Mesenteric fat pad (tissue), 1 donor: ENCODE measurements at places on chromosomes 2 and 18.

- DNase-seq: no peak
Observed at GRCh38 chr18:7038330-7038851, 79.2 kb downstream of the LAMA1 start.

- DNase-seq: no peak
Observed at GRCh38 chr18:3152294-3152693, 67.5 kb downstream of the MYOM1 start.

- no peak for DNase-seq
Observed at GRCh38 chr2:149994057-149994728, 406.6 kb upstream of the MMADHC start.

- DNase-seq: no peak
Observed at GRCh38 chr2:80256782-80257167, 47.8 kb downstream of the LRRTM1 start.

DNA sequence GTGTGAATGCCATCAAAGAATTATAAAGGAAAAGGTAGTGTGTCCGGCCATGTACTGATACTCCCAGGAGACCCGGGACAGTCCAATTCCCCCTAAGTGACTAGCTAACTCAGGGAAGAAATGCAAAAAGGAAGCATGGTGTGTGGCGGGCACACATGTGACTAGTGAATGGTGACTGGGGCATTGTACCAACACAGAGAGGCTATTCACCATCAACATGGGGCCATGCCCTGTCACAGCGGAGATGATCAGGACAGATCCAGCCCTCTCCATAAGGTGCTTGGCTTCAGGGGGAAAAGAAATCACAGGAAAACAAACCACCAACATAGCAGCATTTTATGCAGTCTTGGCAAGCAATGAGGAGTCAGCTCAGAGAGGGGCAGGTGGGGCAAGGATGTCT lies 34.3 kb downstream of the FAM168B start:
- no peak for DNase-seq

DNA sequence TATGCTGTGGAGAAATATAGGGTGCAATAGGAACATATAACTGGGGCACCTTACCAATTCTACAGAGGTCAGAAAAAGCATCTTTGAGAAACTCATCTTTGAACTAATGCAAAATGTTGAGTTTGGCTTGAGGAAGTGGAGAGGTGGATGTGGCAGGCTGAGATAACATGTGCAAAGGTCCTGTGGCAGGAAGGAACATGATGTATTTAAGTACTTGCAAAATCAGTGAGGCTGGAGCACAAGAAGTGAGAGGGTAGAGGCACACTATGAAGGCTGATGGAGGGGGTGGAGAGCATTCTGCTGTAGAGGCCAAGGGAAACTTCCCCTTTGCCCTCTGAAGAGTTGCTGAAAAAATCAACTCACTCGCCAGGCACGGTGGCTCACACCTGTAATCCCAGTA lies 14.7 kb upstream of the RAB1A start:
- no peak for DNase-seq
